Stimulated activated CD4-positive, alpha-beta T cell treated with anti-CD3 and anti-CD28 coated beads, Interleukin-1b, Interleukin-23, amount 100 ng/mL, for 1 hour (primary cell): ENCODE measurements at places on chromosomes 12 and 14.

DNA sequence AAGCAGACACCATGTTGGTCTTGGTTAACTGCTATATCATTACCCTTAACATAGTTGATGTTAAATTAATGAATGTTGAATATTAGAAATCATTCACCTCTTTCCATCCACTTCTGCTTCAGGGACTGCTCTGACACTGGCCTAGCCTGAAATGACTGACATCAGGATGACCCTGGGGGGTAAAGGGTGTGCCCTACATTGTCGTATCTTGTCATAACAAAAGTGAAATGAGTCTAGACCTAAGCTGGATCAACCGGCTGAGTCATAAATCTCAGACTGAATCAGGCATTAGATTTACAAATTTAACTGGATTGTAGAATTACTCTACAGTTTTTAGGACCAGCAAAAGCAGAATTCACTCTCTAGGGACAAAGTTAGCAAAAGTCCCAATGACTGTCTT, 35.3 kb downstream of the KICS2 start:
- DNase-seq, result no peak

GRCh38 chr14:50263321-50263720, 31.9 kb upstream of the SOS2 start:
- no peak for DNase-seq

GRCh38 chr12:94817695-94818075, 167.3 kb upstream of the TMCC3 start:
- no peak for DNase-seq

GRCh38 chr14:27863166-27863565, 903.4 kb upstream of the FOXG1 start:
- DNase-seq, result no peak

- DNase-seq, result no peak
Measured at GRCh38 chr12:48198672-48198971, 4.5 kb downstream of the OR10AD1 start.
